ENCODE measurements at places on chromosomes 13 and 19.
A peak's percentile ranks its signal among the peaks of the same experiment; 100 is the strongest.

DNA sequence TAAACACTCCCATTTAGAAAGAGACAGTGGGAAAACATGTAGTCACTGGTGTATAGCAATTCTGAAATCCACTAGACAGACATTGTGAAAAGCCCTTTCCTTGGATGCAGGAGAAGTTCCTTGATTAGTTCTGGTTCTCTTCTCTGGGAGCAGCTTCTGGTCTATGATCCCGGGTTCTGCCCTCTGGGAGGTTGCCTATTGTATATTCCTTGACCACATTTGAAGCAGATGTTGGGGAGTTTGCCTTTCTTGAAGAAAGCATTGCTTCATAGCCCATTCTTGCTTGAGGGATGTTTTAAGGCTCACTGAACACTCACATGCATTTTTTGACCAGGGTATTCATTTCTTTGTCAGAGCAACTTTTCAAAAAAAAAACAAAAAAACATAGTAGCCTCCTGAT, 211.9 kb downstream of the NDFIP2 start:
- no peak for DNase-seq

DNA sequence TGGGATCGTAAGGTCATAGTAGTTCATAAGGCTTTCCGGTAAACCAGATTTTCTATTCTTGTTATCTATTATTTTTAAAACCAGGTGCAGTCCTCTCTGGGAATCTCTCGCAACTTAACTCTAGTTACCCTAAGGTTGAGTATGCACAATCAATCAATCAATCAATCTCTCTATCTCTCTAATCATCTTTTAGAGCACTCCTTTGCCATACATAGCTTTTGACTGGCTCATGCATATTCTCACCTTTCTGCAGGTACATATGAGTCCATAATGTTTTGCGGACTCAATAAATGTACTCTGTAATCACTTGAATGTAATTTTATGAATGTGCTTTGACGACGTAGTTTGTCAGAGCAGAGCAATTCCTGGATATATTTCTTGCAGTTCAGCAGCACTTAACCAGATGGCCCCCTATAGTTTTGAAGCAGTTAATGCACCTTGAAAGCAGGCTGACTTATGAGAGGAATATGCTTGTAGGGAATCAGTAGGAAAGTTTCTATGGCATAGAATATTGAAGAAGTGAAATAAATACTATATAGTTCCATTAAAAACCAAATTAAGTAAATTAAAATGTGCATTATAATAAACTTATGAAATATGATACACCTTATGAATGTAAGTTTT, 524.7 kb downstream of the GPC5 start:
- DNase-seq = no peak

DNA sequence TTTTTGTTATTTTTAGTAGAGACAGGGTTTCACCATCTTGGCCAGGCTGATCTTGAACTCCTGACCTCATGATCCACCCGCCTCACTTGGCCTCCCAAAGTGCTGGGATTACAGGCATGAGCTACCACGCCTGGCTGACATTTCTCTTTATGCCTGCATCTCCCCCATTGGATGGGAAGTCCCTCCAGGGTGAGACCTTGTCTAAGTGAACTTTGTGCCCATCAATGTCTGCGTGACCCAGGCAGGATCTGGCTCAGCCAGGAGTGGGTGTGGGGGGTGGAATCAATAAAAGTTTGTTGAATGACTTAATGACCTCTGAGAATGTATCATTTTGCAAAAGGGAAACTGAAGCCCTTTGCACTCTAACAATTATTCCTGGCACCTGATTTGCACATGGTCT, 1.8 kb upstream of the ARRDC5 start:
- no peak for DNase-seq

DNA sequence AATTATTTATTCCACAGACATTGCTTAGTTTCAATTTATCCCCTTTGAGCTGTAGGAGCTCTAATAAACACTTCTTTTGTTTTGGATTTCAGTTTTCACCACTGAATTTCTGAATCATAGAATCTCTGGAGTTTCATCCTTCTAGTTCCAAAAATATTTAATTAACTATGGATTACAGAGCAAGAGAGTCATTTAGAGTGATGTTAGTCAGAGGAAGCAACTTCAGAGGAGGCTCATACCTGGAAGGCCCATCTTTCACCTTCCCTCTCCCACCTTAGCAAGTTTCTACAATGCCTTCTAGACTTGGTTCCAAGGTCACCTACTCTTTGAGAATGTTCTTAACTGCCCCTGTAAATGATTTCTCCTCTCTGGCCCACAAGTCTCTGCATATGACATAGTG, 353.2 kb downstream of the SPRY2 start:
- DNase-seq = no peak

DNA sequence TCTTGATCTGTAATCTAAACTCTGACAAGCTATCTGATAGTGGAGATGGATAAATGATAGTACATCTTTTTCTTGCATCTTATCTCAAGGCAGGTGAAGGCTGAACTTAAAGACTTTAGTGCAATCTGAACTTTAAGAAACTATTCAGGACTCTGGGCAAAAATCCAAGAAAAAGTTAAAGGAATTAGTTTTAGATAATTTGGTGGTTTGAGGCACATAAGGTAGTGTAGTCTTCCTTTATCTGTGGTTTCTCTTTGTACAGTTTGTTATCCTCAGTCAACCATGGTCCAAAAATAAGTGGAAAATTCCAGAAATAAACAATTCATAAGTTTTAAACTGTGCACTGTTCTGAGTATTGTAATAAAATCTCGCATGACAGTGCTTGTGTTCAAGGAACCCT, 172.9 kb downstream of the UGGT2 start:
- DNase-seq = no peak

DNA sequence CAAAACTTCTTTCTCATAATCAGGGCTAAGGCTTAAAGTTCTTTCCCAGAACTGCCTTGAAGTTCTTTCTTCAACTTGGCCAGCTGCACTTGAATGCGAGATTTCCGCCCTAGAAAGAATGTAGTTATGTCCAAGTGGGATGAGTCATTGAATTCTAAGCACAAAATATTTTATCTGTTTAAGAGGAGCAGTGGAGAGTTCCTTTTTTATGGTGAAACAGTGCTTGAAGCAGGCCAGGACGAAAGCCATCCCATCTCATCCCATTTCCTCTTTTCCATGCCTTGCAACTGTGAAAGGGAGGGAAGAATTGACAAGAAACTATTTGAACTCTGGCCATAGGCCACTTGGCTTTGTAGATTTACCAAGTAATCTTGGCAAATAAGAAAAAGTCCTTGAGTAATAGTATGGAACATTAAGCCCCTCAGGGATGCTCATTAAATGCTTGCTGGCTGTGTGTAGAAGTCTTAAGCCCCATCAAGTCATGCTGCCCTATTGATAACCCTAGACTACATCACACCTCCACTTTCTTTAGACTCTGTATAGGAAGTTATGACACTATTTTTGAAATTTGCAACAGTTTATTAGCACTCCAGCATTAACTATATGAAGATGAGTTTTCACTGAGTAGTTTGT, 174.5 kb downstream of the KCTD12 start:
- no peak for DNase-seq

DNA sequence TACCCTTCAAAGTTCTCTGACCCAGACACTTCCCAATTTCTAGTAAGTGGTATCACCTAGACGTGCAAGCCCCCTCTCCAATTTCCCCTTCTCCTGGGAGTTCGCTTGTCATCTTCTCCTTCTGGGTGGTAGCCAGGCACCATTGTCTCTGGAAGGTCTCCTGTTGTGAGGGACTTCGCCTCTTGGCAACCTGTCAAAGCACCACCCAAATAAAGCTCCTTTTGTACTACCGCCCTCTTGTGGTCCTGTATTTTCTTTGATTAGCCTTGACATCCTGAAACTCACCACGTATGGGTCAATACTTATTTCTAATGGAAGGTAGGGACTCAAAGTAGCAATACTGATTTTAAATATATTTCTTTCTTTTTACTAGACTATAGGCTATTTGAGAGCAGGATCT, 8.2 kb downstream of the GPC5 start:
- peak; percentile 16 for DNase-seq

DNA sequence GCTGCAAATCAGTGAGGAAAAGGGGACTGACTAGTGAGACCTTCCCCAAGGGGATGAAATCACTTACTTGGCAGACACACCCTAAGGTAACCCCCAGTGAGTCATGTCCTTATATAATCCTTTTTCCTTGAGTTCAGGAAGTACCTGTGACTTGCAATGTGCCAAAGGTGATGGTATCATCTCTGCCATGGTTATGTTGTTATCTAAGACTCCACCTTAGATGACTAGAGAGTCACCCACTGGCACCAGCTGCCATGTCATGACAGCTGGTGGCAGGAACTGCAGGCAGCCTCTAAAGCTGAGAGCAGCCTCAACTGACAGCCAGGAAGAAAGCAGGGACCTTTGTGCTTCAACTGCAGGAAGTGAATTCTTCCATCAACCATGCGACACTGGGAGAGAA, 12.5 kb downstream of the PBX4 start:
- no peak for DNase-seq

- DNase-seq = no peak
Measured at GRCh38 chr13:75505327-75505726, 23.4 kb upstream of the TBC1D4 start.

GRCh38 chr19:1690699-1691307, 38.4 kb upstream of the TCF3 start:
- peak; percentile 60 for DNase-seq

DNA sequence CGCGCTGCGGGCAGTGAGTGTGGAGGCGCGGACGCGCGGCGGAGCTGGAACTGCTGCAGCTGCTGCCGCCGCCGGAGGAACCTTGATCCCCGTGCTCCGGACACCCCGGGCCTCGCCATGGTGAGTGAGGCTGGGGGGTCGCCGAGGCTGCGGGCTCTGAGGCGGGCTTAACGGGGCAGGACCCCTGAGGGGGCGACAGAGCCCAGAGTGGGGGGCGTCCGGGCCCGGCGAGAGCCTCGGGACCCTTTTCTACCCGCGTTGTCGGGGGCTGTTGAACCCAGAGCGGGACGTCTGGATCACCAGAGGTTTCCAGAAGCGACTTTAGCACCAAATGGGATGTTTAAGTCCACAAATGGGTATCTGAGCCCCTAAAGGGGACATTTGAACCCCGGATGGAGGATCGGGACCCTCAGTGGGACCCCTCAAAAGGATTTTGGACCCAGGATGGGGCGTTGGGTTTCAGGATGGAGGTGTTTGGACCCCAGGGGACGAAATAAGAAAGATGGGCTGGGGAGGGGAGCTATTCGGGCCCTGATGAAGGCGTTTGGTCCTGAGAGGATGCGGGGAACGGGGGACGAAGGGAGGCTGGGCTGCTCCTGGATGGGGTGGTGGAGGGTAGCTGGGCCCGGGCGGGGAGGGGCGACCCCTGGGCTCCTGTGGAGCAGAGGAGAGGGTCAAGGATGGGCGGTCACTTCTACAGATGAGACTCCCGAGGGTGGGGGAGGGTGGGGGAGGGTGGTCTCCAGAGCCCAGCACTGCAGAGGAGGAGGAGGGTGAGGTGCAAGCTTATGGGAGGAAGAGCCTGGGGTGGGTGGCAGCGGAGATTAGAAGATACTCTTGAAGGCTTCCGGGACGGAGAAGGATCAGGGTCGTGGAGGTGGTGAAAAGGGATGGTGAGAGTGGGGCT, at the start of gene CALM3:
CALM3 (plus strand) TSS at position 13 of the 907 bp plus-strand sequence; CDS start at position 118, 105 bp downstream.
- no peak for DNase-seq

GRCh38 chr19:38713227-38713649, 31.0 kb downstream of the CAPN12 start:
- no peak for DNase-seq

- DNase-seq = peak; percentile 74
Measured at GRCh38 chr19:4233282-4233853, 4.0 kb downstream of the EBI3 start.

- DNase-seq = peak; percentile 9
Measured at GRCh38 chr13:65638572-65639168, 1591.5 kb downstream of the PCDH9 start.

DNA sequence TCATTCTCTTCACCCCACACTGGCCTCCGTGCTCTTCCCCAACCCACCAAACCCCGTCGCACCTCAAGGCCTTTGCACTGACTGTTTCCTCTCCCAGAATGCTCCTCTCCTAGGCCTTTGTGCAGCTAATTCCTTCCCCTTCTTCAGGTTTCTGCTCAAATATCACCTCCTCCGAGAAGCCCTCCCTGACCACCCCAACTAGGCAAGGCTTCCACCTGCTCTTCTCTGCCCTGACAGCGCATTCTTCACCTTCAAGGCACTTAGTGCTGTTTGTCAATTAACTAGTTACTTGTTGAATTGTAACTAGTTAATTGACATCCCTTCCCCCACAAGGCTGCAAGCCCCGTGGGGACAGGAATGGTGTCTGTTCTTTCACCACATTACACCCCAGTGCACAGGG, 7.8 kb upstream of the NCCRP1 start:
- no peak for DNase-seq

- no peak for DNase-seq
Measured at GRCh38 chr13:94956417-94957110, 244.2 kb upstream of the SOX21 start.

DNA sequence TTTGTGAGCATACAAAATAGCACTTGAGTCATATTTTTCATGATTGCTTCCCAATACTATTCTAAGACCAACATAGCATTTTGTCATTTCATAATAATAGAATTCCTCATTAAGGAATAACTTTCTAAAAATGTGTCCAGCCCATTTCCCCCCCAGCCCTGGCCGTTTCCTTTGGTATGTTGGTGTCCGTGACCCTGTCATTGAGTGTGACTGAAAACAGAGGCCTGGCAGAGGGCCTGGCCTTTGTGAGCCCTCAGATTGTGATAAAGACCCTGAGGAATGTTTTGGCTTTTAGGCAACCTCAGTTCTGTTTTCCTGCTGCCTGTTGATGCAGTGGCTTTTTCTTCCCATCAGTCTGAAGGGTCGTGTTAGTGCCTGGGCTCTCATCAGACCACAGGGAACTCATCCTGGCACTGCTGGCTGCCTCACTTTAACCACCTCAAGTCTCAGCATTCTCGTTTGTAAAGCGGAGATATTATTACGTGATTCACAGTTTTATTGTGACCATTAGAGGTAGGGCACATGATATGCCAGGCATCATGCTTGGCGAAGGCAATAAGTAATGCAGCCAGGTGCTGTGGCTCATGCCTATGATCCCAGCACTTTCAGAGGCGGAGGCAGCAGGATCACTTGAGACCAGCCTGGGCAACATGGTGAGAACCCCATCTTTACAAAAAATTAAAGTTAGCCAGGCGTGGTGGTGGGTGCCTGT, 13.8 kb downstream of the SPINT2 start:
- DNase-seq = no peak

DNA sequence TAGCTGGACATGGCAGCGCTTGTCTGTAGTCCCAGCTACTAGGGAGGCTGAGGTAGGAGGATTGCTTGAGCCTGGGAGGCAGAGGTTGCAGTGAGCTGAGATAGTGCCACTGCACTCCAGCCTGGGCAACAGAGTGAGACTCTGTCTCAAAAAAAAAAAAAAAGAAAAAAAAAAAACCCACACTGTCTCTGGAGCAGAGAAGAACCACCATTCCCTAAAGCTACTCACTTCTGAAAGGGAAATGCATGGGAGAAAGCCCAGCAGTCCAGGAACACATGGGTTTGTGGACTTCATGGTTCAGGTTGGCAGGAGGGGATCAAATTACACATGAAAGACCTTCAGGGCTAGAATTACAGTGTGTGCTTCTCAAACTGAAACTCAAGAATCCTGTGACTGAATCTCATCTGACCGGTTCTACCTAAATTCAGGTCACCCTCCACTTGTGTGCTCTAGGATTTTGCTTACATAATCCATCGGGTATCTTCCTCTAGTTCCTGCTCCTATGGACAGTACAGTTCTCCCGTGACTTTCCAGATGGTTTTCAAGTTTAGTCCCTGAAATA, 30.2 kb upstream of the CPB2 start:
- no peak for DNase-seq

Measured in neural crest cell (in vitro differentiated cells).